ENCODE measurements at places on chromosomes 5 and 9.

DNA sequence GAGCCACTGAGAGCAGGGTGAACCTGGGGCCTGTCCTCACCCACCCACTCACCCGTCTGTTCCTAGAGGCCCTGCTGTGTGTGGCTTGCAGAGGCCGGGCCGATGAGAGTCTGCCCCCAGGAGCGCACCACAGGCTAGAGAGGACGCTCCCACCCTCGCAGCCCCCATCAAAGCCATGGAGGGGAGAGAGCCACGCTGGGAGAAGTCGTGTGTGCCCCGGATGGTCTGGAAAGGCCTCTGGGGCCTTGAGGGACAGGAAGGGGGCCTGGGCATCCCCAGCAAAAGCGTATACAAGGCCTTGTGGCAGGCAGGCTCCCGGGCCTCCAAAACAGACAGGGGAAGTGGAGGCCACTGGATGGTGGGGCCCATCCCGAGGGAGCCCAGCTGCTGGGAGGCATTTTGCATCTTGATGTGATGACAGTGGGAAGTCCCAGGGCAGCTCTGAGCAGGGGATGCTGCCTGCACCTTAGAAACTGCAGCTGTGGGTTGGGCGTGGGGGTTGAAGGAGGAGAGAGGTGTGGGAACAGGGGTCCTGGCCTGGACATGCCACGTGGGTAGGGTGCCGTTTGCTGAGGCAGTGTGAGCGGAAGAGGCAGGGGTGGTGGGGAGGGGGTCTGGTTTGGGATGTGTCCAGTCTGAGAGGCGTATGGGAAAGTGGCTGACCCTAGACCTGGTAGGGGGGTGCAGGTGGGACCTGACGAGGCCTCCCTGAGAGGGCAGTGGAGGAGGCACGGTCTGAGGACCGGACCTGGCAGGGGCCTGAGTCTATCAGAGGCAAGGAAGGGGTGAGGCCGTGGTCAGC lies 43.0 kb upstream of the NOTCH1 start:
- no peak for DNase-seq

GRCh38 chr5:7467179-7467578 lies 71.2 kb downstream of the ADCY2 start:
- no peak for DNase-seq

DNA sequence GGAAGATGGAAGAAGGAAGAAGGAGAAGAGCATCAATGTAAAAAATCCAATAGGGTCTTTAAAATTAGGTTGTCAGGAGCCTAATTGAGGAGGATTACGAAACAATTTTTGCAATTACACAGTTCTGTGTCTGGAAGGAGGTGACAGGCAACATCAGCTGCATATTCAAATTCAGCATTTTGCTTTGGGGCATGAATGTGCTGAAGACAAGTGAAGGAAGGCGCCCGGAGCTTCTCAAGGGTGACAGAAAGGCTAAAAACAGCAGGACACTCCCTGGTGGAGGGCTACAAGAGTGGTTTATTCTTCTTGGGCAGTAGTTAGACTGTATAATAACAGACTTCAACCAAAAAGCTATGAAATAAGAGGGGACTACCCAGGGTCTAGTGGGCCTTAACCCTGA lies 188.3 kb downstream of the BRINP1 start:
- DNase-seq: no peak

- no peak for DNase-seq
Observed at GRCh38 chr9:88678431-88678830, 143.5 kb downstream of the NXNL2 start.

DNA sequence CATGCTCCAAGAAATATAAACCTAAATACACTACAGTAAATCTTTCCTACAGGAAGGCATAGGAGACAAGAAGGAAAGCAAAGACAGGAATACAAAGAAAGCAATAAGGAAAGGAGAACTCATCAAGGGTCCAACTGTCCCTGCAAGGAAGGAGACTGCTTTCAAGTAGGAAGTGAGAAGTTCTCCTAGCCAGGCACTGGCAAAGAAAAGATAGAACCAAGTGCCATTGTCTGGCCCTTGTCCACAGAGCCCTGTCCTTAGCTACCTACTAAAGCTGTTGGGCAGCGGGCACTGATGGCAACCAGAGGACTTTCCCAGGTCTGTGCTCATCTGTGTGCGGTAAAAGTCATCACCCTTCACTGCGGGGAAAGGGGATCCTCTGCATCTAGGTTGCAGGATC lies 108.2 kb downstream of the KLHL3 start:
- DNase-seq: no peak

DNA sequence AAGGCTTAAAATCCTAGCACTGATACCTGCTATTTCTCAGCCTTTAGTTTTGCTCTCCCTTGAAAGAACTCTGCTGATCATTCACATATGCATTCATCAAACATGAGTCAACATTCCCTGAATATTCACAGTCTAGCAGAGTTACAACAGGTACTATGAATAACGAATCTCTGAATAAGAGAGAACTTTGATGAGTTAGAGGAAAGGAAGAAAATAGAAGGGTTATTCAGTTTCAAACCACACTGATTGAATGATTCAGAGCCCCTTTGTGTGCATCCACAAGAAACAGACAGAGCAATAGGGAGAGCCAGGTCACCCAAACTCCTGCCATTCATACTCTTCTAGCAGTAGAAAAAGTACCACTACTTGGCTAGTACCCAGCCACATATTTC lies 36.0 kb downstream of the FOXD1 start:
- no peak for DNase-seq

DNA sequence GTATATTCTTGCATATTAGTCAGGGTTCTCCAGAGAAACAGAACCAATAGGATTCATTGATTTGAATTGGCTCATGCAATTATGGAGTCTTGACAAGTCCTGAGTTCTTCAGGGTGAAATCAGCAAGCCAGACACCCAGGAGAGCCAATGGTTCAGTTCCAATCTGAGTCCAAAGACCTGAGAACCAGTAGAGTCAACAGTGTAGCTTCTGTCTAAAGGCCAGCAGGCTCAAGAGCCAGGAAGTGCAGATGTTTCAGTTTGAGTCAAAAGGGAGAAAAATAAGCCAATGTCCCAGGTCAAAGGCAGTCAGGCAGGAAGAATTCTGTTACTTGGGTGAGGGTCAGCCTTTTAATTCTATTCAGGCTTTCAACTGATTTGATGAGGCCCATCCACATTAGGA lies 37.8 kb upstream of the ANKRD34B start:
- no peak for DNase-seq

DNA sequence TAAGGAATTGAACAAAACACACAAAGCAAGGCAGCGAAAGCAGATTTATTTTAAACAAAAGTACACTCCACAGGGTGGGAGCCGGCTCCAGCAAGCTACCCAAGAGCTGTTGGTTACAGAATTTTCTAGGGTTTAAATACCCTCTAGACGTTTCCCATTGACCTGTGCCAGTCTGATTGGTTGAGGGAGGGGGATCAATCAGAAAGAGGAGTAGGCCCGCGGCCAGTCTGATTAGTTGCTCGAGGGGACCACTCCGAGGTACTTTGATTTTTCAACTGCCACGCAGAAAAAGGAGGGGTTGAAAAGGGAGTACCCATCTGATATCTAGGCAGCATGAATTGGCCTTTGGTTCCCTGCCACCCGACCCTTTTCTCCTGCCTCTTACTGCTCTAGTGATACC lies 998 bp downstream of the SRP19 start:
- no peak for DNase-seq

DNA sequence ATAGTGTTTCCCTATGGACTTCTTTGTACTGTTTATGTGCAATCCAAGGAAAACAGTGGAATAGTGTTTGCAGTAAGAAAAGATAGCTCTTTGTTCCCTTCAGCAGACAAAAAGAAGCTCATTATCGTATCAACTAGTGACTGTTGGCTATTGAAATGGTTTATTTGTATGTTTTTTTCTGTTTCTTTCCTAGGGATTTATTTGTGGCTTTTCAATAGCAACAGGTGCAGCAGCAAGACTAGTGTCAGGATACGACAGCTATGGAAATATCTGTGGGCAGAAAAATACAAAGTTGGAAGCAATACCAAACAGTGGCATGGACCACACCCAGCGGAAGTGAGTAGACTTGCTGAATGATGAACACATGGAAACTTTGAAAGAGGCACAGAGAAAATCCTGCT lies 65.1 kb downstream of the SLC44A1 start:
- no peak for DNase-seq
